ENCODE measurements at places on chromosomes 7 and 10.

GRCh38 chr10:19209319-19209718 lies 160.7 kb downstream of the MALRD1 start:
- DNase-seq, result no peak

GRCh38 chr7:128266883-128267594 lies 26.0 kb downstream of the LEP start:
- peak; percentile 78 for DNase-seq

- no peak for DNase-seq
These were observed 38.2 kb upstream of the PFKFB3 start for GRCh38 chr10:6164271-6165095.

DNA sequence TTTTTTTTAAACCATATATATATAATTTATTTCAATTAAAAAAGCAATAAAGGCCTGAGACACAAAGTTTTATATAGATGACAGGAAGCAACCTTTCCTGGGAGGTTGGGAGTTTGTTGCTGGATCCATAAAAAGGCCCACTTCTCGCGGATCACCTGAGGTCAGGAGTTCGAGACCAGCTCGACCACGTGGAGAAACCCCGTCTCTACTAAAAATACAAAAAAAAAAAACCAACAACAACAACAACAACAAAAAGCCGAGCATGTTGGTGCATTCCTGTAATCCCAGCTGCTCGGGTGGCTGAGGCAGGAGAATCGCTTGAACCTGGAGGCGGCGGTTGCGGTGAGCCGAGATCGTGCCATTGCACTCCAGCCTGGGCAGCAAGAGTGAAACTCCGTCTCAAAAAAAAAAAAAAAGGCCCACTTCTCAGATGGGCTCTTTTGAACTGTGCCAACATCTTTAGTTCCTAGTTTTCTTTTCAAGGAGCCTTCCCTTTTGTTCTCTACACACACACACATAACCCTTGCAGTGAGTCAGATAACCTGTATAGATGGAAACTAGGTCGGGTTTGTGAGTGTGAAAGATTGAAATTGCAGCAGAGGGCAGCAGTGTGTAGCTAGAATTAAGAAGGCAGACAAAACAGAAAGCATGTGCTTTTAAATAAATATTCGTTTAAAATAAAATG lies 1.2 kb upstream of the SMNDC1 start:
- peak; percentile 92 for DNase-seq

DNA sequence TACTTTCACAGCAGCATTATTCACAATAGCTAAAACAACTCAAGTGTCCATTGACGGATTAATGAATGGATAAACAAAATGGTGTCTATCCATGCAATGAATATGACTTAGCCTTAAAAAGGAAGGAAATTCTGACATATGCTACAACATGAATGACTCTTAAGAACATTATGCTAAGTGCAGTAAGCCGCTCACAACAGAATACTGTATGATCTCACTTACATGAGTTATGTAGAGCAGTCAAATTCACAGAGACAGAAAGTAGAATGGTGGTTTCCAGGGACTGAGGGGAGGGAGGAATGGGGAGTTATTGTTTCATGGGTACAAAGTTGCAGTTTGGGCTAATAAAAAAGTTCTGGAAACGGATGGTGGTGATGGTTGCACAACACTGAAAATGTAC lies 282.0 kb downstream of the GRID1 start:
- no peak for DNase-seq

- DNase-seq, result no peak
These were observed 694 bp downstream of the RBM20 start for GRCh38 chr10:110644598-110645462.

- DNase-seq, result no peak
These were observed 889.3 kb upstream of the CELF2 start for GRCh38 chr10:10128387-10128786.

DNA sequence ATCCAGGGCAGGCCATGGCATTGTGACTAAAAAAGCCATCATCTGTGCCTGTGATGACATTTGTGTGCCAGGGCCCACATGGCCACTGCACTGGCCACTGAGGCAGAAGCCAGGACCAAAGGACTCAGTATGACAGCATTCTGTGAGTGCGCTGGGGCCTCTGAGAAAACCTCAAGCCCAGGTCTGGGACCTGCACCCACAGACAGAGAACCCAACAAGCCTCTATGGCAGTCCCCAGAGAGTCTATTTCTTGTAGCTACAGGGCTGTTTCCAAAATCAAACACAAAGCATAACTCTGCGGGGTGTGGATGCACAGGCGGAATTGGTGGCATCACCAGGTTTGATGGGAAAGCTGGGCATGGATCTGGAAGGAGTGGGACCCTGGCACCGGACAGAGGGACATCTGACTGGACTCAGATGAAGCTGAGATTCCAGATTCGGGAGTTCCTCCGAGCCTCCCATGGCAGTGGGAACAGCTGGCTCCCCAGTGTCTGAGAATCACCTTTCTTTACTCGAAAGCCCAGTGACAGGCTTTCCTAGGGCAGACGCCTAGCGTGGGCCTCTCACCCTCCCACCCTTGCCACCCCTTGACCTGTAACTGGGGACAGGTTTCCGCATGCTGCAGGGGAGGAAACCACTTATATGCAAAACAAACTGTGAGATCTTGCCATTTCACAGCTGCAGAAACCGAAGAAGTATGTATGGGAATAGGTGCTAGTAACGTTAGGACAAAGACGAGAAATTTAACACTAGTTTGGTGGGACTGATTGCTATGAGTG lies 70.6 kb upstream of the RHEB start:
- no peak for DNase-seq

DNA sequence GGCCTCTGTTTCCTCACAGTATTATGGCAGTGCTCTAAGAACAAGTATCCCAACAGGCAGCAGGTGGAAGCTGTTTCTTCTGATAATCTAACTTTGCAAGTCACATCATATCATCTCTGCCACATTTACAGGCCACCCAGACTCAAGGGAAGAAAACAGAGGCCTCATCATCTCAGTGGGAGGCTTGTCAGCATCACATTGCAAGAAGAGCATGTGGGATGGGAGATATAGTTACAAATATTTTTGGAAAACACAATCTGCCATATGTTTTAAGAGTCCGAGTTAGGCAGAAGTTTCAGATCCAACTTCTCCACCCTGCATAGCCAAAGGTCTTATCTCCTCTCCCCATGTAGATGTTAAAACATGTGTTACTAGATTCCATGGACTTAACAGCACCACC lies 130.4 kb upstream of the PDE1C start:
- DNase-seq, result no peak

DNA sequence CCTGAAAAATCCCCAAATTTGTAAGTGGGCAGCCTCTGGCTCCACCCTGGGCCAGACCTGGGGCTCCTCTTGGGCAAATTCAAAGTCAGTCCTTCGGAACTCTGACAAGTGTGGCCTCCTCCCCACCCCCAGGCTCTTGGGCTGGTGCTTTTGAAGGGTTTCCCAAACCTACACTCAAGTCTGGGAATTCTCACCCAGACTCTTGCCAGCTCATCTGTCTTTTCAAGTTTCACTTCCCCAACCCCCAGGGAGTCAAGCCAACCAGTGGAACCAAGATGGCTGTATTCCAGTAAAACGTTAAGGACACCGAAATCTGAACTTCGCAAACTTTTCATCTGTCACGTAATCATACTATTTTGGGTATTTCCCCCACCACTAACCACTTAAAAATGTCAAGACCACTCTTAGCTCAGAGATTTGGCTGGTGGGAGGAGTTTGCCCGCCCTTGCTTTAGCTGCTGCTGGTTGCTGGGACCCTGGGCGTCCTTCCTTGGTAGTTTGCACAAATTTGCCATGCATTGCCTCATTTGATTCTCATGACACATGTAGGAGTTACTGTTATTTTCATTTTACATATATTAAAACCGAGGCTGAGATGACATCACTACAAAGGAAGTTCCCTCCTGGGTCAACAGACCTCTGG lies 1.7 kb upstream of the MYO1G start:
- no peak for DNase-seq

DNA sequence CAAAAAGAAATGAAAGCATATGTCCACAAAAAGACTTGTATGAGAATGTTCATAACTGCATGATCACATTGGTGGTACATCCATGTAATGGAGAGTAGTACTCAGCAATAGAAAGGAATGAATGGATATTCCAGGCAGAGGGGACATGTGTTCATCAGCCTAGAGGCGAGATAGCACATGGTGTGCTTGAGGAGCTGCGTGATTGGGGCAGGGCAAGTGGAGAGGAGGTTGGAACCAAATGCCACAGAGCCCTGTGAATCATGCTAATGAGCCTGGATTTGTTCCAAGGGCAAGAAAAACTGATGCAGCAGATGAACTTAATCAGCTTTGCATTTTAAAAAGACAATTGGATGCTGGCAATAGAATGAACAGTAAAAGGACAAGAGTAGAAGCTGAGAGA lies 73.3 kb downstream of the C10orf90 start:
- DNase-seq, result no peak

- peak; percentile 46 for DNase-seq
These were observed 23.0 kb downstream of the PHYH start for GRCh38 chr10:13276749-13277365.

- no peak for DNase-seq
These were observed 66.2 kb downstream of the DNAJB6 start for GRCh38 chr7:157402911-157403534.

GRCh38 chr10:86385806-86386205 lies 19.2 kb upstream of the GRID1 start:
- no peak for DNase-seq

- DNase-seq, result peak; percentile 16
These were observed 4.9 kb upstream of the SRI start for GRCh38 chr7:88224601-88225275.

DNA sequence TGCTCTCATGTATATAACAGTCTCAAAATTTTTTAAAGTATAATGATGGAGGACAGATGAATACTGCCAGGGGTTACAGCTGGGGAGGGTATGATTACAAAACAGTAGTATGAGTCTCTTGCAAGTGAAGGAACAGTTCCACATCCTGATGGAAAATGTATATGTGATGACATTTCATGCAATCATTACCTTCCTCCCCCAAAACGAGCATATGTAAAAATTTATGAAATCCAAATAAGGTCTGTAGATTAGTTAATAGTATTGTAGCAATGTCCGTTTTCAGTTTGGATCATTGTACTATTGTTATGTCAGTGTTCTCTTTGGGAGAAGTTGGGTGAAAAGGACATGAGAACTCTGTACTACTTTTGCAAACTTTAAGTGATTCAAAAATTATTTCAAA lies 38.0 kb downstream of the DRGX start:
- no peak for DNase-seq

DNA sequence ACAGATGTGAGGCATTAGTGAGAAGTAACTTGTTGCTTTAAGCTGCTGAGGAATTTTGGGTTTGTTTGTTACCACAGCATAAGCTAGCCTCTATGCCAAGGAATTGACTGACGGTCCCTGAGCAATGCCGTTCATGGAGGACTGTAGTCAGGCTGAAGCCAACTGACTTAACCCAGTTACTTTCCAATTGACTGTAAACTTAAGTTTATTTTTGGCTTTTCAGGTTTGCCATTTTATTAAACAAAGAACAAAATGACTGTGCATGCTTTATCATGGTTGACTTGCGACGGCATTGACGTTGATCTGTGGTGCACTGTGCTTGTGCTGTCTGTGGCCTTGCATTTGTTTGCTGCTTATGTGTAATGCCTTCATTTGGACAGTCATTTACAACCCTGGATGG lies 53.5 kb downstream of the DNAJB9 start:
- no peak for DNase-seq

DNA sequence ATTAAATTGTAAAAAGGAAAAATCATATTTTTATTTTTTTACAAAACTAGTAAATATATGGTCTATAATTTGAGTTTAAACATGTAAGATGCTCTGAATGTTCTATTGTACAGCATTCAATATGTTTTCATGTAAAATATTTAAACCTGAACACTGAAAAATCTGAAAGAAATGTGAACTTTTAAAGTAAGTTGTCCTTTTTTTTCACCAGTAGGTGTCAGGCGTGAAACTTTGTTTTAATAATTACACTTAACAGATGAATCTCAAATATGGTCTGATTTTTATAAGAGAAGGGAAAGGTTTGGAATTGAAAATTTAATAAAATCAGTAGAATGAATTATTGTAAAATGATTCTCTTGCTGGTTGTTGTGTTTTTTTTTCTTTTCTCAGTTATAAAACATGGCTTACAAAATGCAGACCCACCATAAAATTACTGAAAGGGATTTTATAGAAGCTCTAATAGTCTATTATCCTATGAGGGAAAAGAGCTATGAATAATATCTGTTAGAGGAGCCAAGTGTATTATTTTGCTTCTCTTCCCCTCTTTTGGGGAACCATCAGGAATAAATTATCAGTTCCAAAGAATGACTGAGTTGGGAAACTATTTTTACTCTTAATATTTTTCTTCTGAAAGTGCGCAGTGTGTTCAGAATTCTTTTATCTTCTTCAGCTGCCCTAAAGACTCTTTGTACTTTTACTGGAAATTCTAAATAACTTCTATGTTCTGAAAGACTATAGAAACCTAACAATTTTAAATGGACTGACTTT lies 217.7 kb upstream of the FZD1 start:
- peak; percentile 41 for DNase-seq

- DNase-seq, result peak; percentile 89
These were observed 17.6 kb upstream of the IMPDH1 start for GRCh38 chr7:128427289-128427891.

GRCh38 chr10:6657669-6658068 lies 77.6 kb upstream of the PRKCQ start:
- DNase-seq, result no peak

DNA sequence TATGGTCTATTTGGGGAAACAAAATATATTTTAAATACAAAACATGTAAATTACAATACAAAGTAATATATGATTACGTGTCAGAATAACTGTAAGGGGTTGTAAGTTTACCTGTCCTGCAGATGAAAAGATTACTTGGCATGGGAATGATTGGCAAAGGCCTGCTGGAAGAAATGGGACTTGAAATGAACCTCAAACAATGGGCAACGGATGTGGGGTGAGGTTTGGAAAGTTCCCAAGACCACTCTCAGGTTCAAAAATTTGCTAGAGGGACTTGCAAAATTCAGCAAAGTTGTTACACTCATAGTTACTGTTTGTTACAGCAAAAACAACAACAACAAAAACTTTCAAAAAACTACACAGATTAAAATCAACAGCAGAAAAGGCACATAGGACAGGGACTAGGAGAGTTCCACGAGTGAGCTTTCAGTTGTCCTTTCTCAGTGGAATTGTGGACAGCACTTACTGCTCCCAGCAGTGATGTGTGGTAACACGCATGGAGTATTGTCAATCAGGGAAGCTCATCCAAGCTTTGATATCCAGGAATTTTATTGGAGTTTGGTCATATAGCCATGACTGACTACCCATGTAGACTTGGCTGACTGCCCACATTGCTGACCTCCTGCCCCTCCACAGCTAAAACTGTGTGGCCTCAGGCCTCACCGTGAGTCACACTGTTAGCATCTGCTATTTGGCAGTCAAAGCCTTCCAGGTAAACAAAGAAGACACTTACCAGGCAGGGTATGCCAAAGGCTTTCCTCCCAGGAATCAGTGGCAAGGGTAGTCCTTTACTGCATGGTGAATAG lies 43.8 kb downstream of the EXOC6 start:
- peak; percentile 53 for DNase-seq
